ENCODE measurements at places on chromosomes 4 and X.

- DNase-seq = no peak
Measured at GRCh38 chr4:136400829-136401228, 1131.5 kb downstream of the PCDH18 start.

GRCh38 chr4:139501527-139501926 is 47.6 kb downstream of the RAB33B start:
- no peak for DNase-seq

- DNase-seq = no peak
Measured at GRCh38 chr4:38166082-38166481, 205.9 kb downstream of the PTTG2 start.

GRCh38 chr4:31084806-31085416 is 364.7 kb downstream of the PCDH7 start:
- DNase-seq = no peak

DNA sequence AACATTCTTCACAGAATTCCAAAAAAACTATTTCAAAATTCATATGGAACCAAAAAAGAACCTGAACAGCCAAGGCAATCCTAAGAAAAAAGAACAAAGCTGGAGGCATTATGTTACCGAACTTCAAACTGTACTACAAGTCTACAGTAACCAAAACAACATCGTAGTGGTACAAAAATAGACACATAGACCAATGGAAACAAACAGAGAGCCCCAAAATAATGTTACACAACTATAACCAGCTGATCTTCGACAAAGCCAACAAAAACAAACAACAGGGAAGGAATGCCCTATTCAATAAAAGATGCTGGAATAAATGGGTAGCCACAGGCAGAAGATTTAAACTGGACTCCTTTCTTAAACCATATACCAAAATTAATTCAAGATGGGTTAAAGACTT is 1189.6 kb downstream of the PCDH18 start:
- no peak for DNase-seq

- no peak for DNase-seq
Measured at GRCh38 chrX:2547736-2548135, 47.0 kb upstream of the DHRSX start.

- DNase-seq = no peak
Measured at GRCh38 chrX:96244955-96245354, 439.7 kb upstream of the DIAPH2 start.

GRCh38 chr4:90960840-90961239 is 833.6 kb downstream of the CCSER1 start:
- no peak for DNase-seq

GRCh38 chr4:154526151-154526550 is 24.0 kb downstream of the PLRG1 start:
- DNase-seq = no peak

GRCh38 chr4:127015667-127016117 is 617.1 kb upstream of the INTU start:
- no peak for DNase-seq

DNA sequence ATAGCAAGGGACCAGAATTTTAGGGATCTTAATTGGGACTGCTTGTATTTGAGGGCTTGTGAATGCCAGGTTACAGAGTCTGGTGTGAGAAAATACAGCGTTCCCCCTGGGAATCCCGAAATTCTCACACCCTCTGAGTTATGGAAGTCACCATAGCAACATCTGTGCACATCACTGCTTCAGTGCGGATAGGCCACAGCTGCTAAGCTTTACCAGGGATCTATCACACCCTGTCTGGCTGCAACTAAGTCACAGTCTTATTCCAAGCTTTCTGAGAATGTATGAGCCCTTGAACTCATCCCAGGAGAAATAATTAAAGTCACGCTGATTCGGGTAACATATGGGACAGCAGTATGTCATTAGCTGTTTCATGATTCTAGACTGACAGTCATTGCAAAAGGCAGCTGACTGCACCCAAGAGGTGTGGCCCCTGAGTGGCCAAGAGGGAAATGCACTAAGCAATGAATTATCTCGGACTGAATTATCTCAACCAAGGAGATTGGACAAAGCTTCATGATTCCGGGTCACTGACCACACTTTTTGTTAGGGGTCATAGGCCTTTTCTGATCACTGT is 46.7 kb upstream of the BTC start:
- DNase-seq = no peak
